ENCODE measurements at places on chromosomes 3 and 15.

GRCh38 chr15:72450805-72451204 lies 23.3 kb upstream of the ARIH1 start:
- no peak for DNase-seq

GRCh38 chr3:194312743-194313281 lies 38.3 kb downstream of the CPN2 start:
- peak; percentile 86 for DNase-seq

GRCh38 chr15:52078876-52079700 lies 33.5 kb downstream of the BCL2L10 start:
- peak; percentile 68 for DNase-seq

GRCh38 chr15:32918547-32918946 lies 200.7 kb downstream of the GREM1 start:
- no peak for DNase-seq

DNA sequence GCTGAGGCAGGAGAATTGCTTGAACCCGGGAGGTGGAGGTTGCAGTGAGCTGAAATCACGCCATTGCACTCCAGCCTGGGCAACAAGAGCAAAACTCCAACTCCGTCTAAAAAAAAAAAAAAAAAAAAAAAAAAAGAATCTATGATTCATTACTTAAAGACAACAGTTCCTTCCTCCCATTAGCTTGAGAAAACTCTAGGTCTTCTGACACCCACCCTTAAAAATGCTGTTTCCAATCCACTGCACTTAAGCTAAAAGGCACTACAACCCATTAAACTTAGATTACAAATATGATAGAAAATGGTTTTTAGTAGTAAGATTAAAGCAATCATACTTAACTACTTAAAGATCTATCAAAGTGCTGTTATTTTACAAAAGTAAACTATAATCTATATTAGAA lies 40.0 kb upstream of the BHLHE40 start:
- DNase-seq: peak; percentile 16

GRCh38 chr3:51279448-51279847 lies 105.6 kb upstream of the MANF start:
- DNase-seq: no peak

- no peak for DNase-seq
These were observed 655 bp upstream of the TMOD3 start for GRCh38 chr15:51828621-51829375.

DNA sequence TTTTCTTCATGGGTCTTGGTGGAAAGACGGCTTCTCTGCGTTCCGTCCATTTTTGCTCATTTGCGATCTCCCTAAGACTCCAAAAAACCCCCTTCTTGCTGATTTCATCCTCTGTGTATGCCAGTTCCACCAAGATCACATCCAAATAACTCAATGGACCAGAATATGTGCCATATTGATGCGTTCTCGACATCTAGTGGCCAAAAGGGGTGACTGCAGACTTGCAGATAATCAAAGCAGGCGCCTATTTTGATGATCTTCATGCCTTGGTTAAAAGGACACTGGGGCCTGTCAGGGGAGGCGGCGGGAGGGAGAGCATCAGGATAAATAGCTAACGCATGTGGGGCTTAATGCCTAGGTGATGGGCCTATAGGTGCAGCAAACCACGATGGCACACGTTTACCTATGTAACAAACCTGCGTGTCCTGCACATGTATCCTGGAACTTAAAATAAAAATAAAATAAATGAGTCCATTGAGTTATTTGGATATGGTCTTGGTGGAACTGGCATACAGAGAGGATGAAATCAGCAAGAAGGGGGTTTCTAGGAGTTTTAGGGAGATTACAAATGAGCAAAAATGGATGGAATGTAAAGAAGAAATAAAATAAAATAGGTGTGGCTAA lies 104.2 kb upstream of the RAD18 start:
- peak; percentile 74 for DNase-seq

DNA sequence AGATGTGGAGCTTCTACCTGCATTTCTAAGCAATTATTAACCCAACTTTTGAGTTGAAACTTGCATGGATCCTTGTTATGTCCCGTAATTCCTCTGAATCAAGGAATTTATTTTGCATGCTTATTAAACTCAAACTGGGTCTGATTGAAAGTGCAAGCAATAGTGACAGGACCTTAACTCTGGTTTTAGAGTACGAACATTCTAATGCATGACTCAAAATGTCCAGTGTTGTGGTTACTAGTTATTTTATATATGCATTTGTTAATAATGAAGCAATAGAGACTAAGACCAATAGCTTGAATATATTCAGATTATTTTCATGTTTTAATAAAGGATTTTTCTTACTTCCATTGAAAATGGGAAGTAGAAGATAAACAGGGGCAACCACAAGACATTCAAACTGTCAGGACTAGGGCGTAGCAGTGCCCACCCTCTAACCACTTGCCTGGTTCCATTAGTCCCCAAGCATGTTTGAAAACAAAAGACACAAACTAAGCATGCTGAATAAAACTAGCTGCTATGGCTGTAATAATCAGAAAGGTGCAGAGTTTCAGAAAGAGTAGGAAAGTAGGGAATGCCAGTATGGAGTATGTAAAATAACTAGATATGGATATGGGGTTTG lies 28.1 kb downstream of the OIP5 start:
- DNase-seq: no peak

DNA sequence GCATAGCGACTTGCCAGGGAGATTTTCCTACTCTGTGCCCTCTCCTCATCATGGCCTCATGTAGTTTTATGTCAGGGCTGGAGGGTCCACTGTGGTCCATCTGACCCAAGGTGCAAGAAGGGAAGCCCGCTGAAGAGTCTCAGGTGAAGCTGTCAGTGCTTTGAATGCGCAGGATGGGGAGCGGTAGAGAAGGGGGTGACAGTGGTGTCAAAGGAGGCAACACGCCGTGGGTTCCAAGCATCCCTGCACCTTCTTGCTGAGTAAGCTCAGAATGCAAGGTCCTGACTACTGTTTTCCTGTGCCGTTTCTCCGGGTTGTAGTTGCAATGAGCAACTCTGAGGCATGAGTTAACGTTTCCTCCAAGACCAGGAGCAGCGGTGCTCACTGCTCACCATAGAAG lies 44.9 kb upstream of the RAB6B start:
- DNase-seq: no peak

- DNase-seq: no peak
These were observed 8.3 kb downstream of the ARL14 start for GRCh38 chr3:160685144-160685766.

GRCh38 chr3:14216257-14217048 lies 37.8 kb downstream of the LSM3 start:
- DNase-seq: no peak

DNA sequence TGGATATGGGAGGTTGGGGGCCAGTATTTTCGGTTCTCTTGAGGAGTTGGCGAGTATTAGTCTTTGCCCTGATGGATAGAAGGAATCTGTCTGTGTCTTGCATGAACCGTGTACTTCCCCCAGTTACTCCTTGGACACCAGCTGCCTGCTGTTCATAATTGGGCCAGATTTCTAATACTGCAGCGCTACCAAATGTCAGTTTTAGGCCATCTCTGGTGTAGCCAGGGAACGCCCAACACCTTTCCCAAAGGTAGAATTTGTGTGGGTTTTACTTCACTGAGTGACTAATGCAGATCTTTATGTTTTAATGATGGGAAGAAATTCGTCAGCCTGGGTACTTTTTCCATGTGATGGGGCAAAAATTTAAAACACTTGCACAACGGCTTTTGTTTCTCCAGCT lies 18.4 kb downstream of the FLNB start:
- DNase-seq: no peak

DNA sequence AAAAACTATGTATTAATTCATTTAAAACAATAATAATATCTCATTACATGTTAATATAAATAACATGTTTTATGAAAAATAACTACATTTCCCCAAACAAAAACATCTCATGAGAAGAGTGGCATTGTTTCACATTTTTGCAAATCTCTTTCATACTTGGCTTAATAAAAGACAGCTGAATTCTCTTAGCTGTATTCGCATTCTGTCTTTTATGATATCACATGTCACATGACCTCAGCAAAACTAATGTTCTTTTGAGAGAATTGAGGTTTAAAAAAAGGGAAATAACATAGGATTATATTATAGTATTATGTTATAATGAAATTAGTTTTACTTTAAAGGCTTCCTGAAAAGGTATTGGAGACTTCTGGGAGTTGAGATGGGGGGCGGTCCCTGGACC lies 48.4 kb upstream of the SPPL2A start:
- peak; percentile 8 for DNase-seq

GRCh38 chr15:47806008-47806407 lies 88.7 kb downstream of the SEMA6D start:
- no peak for DNase-seq
